Activated naive CD4-positive, alpha-beta T cell treated with anti-CD3 and anti-CD28 coated beads, Interleukin-2, amount 50 U/mL, for 72 hours (primary cell): ENCODE measurements at places on chromosomes 2 and 18.

DNA sequence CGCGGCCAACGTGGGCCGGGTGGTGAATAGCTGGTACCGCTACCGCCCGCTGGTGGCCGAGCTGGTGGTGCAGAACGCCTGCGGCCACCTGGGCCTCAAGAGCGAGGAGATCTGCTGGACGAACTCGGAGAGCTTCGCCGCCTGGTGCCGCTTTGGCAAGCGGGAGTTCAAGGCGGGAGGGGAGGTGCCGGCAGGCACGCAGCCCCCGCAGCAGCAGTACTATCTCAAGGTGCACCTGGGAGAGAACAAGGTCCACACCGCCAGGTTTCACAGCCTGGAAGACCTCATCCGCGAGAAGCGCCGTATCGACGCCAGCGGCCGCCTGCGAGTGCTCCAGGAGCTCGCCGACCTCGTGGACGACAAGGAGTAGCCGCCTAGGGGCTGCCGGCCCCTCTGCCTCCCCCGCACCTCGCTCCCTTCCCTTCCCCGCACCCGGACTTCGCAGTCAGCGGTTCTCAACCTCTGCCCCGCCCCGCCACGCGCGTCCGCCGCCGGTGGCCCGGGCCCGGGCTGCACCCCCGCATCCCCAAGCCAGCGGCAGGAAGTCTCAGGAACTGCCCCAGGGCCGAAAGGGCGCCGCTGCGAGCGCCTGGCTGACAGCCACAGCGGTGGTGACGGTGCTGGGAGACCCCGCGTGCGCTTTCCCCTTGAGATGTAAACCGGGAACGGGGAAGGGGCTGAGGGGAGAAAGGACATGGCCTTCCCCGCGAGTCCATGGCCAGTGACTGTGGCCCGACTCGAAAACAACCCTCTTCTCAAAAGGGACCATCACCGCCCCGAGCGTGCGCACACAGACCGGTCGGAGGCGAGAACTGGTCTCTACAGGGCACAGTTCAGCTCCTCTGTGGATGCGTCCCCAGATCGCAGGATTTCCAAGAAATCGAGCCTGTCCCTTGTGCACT is 2.2 kb downstream of the LRATD1 start:
- DNase-seq: no peak

DNA sequence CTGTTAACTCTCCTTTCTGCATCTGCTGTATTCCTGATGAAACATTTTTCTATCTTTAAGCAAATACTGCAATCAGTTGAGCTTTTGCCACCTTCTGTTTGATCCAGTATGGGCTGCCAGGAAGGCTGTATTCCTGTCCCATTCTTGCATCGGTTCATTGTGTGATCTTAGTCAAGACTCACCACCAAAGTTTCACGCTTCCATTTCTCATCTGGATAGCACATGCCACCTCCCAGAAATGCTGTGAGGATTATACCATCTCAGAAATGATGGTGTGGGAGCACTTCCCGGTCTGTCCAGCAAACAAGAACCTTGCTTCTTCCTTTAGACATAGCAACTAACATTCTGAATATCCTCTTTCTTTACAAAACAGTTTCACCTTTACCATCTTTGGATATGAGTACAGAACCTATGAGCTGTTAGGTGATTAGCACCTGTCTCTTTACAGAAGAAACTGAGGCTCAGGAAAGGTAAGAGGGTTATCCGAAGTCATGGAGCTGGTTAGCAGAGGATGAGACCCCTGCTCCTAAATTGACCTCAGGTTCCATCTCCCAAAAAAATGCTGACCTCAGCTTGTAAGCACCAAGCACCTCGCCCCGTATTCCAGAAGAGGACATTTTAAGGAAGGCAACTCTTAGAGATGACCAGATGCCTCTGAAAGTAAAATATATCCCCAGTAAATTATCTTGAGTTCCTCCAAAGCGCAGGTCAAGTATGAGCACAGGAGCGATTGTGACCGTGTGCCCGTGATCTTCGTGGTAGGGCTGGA is 56.8 kb downstream of the FEZ2 start:
- DNase-seq: no peak

- no peak for DNase-seq
Measured at GRCh38 chr18:62556397-62556796, 33.6 kb downstream of the ZCCHC2 start.

- no peak for DNase-seq
Measured at GRCh38 chr2:137151731-137152130, 386.4 kb downstream of the THSD7B start.

DNA sequence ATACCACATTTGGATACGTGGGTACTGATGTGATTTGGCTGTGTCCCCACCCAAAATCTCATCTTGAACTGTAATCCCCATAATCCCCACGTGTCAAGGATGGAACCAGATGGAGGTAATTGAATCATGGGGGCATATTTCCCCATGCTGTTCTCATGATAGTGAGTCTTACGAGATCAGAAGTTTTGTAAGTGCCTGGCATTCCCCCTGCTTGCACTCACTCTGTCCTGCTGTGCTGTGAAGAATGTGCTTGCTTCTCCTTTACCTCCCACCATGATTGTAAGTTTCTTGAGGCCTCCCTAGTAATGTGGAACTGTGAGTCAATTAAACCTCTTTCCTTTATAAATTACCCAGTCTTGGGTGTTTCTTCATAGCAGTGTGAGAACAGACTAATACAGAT is 70.3 kb downstream of the CHST9 start:
- no peak for DNase-seq

GRCh38 chr2:189037518-189037917 is 63.3 kb downstream of the COL3A1 start:
- no peak for DNase-seq

DNA sequence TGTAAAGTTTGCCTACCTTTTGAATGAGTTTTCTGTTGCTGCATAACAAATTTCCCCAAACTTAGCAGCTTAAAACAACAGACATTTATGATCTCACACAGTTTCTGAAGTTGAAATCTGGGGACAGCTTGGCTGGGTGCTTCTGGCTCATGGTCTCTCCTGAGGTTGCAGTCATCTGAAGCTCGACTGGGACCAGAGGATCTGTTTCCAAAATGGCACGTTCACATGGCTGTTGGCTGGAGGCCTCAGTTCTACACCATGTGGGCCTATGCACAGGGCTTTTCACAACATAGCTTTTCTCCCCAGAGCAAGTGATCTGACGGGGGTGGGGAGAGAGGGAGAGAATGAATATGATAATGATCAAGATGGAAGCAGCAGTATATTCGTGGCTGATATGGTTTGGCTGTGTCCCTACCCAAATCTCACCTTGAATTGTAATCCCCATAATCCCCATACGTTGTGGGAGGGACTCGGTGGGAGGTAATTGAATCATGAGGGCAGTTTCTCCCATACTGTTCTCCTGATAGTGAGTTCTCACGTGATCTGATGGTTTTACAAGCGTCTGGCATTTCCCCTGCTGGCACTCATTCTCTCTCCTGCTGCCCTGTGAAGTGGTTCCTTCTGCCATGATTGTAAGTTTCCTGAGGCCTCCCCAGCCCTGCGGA is 3.5 kb downstream of the RALB start:
- DNase-seq: no peak

DNA sequence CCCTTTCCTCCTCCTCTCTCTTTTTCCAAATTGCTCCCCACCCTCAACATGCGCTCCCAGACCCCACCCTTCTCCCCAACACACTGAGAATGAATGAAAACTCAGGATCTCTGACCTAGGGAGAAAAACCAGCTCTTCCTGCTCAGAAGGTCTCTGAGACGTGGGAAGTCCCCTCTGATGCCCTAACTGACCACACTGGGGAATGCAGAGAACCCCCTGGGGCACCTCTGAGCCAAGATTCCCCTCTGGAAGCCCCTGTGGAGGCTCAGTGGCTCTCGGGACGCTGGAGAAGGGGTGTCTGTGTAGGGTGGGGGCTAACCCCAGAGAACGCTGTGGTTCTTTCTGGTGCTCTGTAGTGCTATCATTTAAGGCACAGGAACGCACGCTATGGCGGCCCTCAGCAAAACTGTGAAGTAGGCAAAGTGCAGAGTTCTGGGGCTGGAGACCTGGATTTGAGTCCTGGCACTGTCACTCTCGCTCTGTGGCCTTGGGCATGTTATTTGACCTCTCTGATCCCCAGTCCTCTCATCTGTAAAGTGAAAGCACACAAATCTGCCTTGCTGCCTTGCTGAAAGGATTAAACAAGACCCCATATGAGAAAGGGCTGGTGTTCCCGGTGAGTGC is 17.1 kb downstream of the ATOH8 start:
- DNase-seq: no peak

DNA sequence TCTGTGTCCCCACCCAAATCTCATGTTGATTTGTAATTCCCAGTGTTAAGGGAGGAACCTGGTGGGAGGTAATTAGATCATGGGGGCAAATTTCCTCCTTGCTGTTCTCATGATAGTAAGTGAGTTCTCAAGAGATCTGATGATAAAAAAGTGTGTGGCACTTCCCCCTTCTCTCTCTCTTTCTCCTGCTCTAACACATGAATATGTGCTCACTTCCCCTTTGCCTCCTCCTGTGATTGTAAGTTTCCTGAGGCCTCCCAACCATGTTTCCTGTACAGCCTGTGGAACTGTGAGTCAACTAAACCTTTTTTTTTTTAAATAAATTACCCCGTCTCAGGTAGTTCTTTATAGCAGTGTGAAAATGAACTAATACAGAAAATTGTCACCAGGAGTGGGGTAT is 380.0 kb downstream of the MEIS1 start:
- DNase-seq: no peak

- no peak for DNase-seq
Measured at GRCh38 chr2:120236316-120236715, 13.1 kb upstream of the TMEM185B start.

DNA sequence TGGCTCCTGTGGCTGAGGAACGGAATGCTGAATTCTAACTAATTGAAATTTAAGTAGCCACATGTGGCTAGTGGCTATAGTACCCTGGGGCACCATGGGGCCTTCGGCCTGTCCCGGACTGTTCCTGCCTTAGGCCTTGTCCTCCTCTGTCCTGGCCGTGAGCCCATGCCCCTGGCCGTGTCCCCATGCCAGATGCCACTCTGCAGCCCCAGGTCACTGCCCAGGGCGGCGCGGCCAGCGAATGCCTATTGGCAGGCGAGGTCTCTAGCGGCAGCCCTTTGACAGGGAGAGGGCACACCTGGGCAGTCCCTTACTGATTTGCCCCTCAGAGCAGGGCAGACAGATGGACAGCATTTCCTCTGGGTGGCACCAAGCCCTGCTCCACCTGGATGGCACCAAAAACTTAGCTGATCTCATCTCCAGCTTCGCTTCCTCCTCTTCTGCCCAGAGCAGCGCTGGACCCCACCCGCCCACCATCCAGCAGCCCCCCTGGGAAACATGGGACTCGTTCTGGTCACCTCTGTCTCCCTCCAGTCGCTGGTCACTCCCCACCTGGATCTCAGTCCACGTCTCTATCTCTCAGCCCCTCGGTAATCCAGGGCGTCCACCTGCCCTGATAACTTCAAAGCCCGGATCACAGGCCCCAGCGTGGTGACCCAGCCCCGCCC is 1.1 kb upstream of the DGKD start:
- no peak for DNase-seq

DNA sequence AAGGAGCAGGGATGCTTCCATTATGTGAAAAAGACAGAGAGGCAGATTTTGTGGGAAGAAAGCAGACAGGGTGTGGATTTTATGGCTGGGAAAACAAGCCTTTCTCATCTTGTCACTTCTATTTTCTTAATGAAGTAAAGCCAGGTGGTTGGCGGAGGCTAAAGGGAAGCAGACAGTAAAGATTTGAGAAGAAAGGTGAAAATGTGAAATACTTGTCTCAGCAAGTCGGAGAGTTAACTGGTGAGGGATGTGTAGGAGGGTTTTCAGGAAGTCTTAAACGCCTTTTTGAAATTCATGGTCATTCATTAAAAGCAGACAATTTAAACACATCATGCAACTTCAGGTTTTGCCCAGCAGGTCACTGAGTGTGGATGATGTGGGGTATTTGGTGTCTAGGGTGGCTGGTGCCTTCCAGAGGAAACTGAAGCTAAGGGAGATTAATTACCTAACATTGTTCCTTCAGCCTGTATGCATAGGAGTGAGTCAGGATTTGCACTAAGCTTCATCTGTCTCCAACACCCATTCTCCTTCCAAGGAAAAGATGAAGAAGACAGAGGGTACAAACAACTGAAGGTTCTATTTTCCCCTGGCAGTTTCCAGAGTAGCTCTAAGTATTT is 20.7 kb downstream of the SLC14A2 start:
- DNase-seq: no peak

DNA sequence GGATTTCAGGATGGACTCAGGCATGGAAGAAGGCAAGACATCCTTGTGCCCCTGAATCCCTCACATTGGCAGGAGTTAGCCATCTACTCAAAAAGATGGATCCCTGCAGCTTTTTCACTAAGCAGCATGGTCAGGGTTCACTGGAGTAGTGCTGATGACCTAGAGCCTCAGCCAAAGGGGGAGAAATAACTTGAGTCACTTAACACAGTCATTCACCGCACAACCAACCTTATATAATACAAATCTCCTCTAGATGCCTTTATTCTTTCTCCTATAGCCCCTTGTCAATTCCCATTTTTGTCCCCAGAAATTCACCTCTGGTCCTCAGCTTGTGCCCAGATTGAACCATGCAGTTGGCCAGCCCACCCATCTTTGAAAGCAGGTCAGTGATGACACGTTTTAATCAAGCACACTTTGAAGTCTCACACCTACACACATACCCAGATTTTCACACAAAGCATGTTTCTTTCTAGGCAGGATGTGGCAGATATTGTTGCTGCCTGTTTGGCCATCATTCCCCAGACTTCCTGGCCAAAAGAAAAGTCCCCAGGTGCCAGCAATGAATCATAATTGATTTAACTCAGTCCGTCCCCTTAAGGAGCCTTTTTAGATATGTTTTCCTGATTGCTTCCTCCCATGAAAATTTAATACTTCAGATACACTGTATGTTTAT is 84.2 kb downstream of the LBH start:
- no peak for DNase-seq

DNA sequence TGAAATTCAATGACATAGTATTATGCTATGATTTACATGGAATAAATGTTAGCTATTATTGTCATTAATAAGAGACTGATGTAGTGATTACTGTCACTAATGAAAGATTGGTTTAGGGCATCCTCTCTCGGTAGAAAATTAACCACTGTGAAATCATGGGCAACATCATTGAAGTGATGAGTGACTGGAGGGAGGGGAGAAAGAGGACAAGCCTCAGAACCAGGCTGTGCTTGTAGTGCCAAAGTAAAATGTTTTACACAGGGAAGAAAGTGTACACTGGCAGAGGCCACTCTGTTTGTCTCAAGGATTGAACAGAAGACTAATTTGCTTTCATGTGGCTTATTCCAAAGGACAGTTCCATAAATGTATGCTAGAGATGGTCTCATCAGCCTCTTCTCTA is 456.2 kb upstream of the TCF4 start:
- DNase-seq: no peak

GRCh38 chr18:48698707-48699106 is 159.9 kb downstream of the CTIF start:
- DNase-seq: no peak
